ENCODE measurements at places on chromosomes 3 and 15. TPM values are rescaled to one million over a fixed set of nuclear protein-coding genes. Genes with fewer than 3 reads are reported as not detected.

The FETUB gene
- total RNA-seq, result not detected

The MESP2 gene
- total RNA-seq, result not detected

The DPPA4 gene
- 0.36 TPM for total RNA-seq

The GOLGA8O gene
- not detected for total RNA-seq

The BOC gene
- 43.8 TPM for total RNA-seq

The MAP1A gene
- total RNA-seq, result 4.4 TPM

The LCTL gene
- not detected for total RNA-seq

The AADACL2 gene
- total RNA-seq, result not detected

The CYP1A2 gene
- total RNA-seq, result not detected

The CPNE9 gene
- not detected for total RNA-seq

The SLC51A gene
- not detected for total RNA-seq

The PPM1L gene
- total RNA-seq, result 30.4 TPM

The ZMYND10 gene
- 0.32 TPM for total RNA-seq

The EPHB1 gene
- 1.4 TPM for total RNA-seq

The HYKK gene
- total RNA-seq, result 3.8 TPM

The FGF7 gene
- 115 TPM for total RNA-seq

The CTXN2 gene
- not detected for total RNA-seq

The NMNAT3 gene
- 9.5 TPM for total RNA-seq

The IL12A gene
- 2.8 TPM for total RNA-seq

The SPATA12 gene
- total RNA-seq, result not detected

The PLA1A gene
- total RNA-seq, result 3.3 TPM

The MCTP2 gene
- total RNA-seq, result 47.7 TPM

The OCA2 gene
- total RNA-seq, result not detected

The PARP15 gene
- total RNA-seq, result 4.3 TPM

The CLDN18 gene
- total RNA-seq, result not detected

The TMEM266 gene
- 0.38 TPM for total RNA-seq

The SLC22A14 gene
- 0.24 TPM for total RNA-seq

The GOLGA8N gene
- 5.0 TPM for total RNA-seq

The ZPLD1 gene
- not detected for total RNA-seq

The LTK gene
- not detected for total RNA-seq

The PLSCR2 gene
- total RNA-seq, result not detected

The SLC35A5 gene
- total RNA-seq, result 21.9 TPM
